ENCODE measurements at places on chromosomes 11 and 22.

- DNase-seq, result no peak
Observed at GRCh38 chr11:74139151-74139918, 31.5 kb downstream of the C2CD3 start.

DNA sequence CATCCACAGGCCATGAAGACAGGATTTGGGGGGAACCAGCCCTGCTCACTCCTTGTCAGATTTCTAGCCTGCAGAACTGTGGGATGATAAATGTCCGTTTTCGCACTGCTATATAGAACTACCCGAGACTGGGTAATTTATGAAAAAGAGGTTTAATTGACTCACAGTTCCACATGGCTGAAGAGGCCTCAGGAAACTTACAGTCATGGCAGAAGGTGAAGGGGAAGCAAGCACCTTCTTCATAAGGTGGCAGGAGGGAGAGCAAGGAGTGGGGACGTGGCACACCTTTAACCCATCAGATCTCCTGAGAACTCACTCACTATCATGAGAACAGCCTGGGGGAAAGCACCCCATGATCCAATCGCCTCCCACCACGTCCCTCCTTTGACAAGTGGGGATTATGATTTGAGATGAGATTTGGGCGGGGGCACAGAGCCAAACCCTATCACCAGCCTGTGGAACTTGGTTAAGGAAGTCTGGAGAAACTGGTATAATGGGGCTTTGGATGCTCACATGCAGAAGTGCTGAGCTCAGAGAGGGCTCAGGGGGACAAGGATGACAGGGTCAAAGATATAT lies 50.7 kb downstream of the MYEOV start:
- DNase-seq, result no peak

DNA sequence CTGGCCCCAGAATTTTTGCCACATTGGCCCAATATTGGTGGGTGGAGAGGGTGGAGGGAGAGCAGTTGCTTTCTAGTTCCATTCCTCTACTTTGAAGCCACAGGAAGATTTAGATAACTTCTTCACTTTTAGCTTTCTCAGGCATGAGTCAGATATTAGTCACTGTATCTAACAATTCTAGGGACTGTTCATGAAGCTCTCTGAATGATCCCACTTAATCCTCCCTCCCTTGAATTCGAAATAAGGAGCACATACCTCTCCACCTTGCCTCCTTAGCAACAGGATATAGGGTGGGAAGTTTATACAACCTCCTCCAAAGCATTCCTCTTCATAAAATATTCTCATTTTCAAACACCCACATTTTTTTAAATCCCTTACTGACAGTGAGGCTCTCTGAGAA lies 13.5 kb downstream of the FSHB start:
- no peak for DNase-seq

DNA sequence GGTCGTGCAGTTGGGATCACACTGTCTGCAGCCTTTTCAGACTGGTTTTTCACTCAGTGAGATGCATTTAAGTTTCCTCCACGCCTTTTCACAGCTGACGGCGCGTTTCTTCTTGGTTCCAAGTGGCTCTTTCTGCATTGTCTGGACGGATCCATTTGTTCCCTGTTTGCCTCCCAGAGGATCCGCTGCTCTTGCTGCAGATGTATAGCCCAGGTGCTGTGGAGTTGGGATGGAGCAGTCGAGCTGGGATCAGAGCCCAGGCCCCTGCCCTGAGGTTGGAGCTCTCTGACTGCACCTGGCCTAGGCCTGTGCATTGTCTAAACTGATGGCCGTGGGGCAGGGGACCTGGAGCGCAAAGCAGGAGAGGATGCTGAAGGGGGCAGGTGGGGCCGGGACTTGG lies 51.6 kb downstream of the PARVB start:
- DNase-seq, result no peak

All from AG09319 (cell line).